ENCODE measurements at places on chromosomes 3 and 15.

DNA sequence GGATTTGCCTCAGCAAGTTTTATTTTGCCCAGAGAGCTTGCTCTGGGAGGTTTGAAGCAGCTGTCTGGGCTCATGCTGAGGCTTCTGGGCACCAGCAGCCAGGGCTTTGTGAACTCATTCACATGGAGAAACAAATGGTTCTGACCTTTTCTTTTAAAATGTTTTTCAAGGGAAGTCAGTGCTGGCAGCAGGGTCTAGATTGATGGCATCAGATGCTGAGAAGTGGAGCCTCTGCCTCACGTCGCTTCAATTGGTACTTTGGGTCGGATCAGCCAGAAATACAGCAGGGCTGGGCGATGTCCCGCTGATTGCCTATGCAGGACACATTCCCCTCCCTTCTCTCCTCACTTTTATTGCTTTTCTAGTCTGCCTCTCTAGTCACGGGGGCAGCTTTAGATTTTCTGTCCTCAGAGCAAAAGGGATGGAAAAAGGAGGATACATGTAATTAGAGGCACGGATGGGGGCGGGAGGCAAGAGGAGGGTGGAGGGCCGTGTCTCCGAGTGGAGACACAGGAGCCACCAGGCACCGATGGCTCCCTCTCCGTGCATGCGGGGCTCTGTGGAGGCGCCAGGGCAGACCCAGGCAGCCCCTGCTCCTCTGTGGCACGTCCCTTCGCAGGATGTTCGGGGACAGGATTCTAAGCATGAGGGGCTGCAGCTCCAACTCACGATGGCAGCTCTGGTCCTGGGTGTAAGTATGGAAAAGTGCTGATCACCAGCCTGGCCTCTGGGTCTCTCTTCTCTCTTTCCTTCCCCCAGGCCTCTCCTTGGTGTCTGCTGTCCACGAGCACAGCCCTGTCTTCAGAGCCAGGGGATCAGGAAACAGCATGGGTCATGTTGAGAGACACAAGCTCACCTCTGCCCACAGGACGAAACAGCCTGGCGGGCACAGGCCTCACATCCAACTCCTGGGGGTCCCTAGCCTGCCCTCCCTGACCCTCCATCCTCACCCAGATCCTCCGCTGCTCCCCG is 116.1 kb downstream of the FAM43A start:
- DNase-seq = no peak

DNA sequence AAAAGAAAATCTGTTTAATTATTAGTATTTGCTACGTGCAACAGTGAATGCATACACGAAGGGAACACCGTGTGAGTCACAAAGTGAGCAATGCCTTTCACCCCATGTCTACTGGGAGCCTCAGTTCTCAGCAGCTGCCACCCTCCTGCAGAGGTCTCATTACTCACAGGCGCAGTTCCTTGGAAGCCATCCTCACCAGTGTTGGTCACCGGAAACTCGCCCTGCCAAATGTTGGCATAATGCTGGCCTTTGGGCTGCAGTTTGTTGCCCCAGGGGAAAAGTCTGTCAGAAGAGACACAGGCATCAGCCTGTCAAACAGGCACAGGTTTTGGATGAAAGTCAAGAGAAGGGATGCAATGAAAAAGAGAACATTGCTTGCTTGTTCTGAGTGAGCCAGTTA is 50.1 kb downstream of the SUMF1 start:
- peak; percentile 70 for DNase-seq

DNA sequence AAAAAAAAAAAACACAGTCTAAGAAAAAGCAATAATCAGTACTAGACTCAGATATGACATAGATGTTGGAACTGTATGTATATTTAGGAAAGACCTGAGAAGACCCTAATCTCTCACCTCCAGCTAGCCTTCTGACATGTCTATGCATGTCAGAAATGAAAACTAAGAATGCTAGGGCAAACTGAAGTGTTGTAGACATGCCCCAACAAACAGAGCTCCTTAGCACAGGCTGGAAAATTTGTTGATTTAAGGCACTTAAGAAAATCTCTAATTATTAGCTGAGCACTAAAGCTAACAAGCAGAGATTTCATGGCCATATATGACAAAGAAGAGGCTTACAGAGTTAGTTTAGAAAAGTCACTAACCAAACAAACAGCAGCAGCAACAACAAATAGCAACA is 45.5 kb upstream of the PRSS50 start:
- no peak for DNase-seq

GRCh38 chr3:15345608-15346137 is 13.3 kb upstream of the SH3BP5 start:
- DNase-seq = no peak

- no peak for DNase-seq
Observed at GRCh38 chr3:116198087-116198486, 247.2 kb downstream of the LSAMP start.

- no peak for DNase-seq
Observed at GRCh38 chr3:141878326-141878725, 1.9 kb downstream of the ATP1B3 start.

DNA sequence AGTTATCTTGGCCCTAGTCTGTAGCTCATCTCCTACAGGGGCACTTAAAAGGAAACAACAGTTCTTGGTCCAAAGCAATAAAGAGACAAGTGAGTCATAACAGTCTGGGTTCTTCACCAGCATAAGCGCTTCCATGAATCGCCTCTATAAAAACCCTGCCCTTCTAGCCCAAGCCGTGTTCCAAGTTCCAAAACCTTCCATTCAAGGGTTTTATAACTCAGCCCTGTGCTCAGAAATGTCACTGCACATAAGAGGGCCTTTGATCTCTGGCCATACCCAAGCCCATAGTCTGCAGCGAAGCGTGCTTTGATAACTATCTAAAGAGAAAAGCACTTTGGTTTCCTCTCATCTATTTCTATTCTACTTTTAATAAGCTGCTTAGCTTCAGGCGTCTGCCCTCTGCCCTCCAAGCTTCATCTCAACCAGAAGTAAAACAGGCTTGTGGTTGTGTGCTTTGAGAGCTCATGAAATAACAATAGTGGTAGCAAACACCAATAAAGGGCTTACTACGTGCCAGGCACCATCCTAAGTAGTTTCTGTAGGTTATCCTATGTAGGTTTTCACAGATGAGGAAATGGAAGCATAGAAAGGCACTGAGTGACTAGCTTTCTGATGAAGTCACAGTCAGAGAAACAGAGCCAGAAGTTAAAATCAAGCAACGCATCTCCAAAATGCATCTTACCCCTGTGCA is 64.0 kb upstream of the AKAP13 start:
- DNase-seq = no peak

GRCh38 chr3:15860014-15860934 is 62.5 kb upstream of the ANKRD28 start:
- DNase-seq = peak; percentile 6

- no peak for DNase-seq
Observed at GRCh38 chr3:65158023-65158422, 470.2 kb upstream of the ADAMTS9 start.

- DNase-seq = no peak
Observed at GRCh38 chr3:170485696-170486095, 67.0 kb downstream of the CLDN11 start.

DNA sequence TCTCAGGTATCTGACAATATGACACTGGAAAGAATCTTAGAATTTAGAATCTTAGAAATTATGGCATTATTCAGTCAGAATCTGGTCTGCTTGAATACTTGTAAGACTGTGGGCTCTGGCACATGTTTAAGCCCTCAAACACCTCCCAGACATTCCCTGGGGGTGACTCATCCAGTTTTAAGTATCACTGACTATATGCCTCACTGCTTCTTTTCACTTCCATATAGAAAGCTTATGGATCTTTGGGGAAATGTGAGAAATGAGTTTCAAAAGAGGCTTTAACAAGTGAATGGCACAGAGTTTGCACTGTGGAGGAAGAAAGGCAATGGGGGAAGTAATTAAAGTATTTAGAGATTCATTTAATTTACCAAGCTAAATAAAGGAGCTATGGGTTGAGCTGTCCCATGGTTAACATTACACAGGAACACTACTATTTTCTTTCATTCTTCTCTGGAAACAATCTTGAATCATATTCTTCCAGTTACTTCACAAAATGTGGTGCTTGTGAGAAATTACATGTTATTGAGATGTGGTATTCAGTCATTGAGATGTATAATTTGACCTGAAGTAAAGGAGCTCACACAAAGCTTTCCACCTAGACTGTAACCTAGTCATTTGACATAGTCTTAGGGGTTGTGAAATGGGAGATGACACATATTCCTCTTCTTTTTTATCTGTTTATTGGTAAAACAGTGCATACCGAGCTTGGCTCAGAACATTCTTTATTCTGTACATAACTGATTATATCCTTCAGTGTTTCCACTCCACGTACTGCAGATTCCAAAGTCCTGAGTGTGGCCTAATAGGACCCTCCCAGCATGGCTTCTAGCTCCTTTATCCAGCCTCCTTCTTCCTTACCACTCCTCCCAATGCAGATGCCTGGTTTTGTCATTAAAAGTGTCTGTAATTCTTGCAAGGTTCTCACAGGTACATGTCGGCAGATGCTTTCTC is 544.6 kb upstream of the NECTIN3 start:
- DNase-seq = no peak

All from brain pericyte (primary cell).